AG09319 (cell line): ENCODE measurements at places on chromosomes 1 and 21.

GRCh38 chr1:156081180-156081916, 917 bp downstream of the MEX3A start:
- no peak for DNase-seq

- DNase-seq = no peak
Measured at GRCh38 chr1:34710812-34711211, 44.0 kb upstream of the GJB5 start.

DNA sequence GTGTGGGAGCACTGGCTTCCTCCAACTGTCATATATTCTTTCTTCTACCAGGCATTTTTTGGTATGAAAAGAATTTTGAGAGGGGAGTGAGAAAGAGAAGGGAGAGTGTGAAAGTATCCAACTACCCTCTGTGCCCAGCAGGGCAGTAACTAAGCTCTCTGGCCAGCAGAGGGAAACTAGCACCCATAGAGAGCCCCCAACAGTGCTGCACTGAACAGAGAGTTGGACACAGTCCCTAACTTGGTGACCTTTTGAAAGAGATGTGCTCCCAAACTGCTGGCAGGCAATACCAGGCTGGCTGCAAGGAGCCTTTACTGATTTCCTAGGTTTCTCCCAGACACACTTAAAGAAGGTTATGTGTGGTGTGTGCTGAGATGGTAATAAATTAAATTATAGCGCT, 118.8 kb upstream of the PBX1 start:
- DNase-seq = no peak

- DNase-seq = no peak
Measured at GRCh38 chr1:84585803-84586202, 11.6 kb upstream of the CTBS start.

GRCh38 chr21:37753122-37753599, 163.1 kb downstream of the KCNJ6 start:
- no peak for DNase-seq

DNA sequence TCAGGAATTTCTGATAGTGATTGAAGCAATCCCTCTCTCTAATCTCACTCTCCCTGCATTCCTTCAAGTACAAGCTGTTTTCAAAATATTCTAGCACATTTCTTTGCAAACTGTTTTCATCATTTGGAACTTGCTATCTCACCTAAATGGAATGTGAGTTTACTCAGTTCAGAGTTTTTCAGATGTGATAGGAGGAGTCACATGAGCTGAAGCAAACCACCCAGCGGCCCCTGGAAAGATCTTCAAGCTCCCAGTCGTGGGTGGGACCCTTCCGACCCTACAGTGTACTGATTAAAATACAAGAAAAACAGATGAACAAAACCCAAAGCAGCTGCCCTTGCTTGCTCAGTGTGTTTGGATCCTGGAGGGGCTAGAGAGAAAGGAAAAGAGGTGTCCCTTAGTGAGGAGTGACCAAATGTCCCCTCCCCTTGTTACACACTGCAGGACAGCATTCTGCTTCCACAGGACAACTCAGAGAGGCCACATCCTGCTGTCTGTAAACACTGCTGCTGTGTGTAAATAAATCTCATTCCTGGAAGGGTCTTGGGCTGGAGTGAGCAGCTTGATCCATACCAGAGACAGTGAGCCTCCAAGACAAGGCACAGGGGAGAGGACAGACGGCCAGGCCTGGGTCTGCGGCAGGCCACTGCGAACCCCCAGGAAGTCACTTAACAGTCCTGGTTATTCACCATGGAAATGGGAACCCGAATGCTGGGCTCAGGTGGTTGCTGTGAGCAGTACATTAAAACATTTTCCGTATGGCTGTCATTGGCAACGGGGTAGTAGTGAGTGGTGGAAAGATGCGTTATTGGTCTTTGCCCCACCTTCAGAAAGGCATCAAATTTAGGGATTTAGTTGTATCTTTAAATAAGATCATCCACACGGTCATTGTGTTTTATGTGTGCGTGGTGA, 229.2 kb downstream of the RHOU start:
- peak; percentile 25 for DNase-seq

DNA sequence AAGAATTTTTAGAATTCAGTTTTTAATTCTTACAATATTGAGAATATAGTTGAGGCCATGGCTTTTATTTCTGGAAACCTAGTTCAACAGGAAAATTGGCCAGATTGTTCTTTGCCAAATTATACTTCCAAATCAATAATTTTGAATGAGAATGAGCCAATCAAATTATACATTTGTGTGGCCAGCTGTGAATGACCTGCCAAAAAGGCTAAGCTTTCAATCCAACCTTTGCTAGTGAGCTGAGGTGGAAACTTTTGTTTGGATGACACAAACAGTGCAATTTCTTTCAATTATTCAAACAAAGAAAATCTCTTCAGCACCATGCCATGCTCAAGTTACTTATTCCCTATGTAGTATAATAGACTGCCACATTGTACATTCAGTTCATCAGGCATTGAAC, 167.8 kb downstream of the PATJ start:
- no peak for DNase-seq

- DNase-seq = peak; percentile 54
Measured at GRCh38 chr21:44958471-44959191, 18.8 kb downstream of the SLX9 start.

DNA sequence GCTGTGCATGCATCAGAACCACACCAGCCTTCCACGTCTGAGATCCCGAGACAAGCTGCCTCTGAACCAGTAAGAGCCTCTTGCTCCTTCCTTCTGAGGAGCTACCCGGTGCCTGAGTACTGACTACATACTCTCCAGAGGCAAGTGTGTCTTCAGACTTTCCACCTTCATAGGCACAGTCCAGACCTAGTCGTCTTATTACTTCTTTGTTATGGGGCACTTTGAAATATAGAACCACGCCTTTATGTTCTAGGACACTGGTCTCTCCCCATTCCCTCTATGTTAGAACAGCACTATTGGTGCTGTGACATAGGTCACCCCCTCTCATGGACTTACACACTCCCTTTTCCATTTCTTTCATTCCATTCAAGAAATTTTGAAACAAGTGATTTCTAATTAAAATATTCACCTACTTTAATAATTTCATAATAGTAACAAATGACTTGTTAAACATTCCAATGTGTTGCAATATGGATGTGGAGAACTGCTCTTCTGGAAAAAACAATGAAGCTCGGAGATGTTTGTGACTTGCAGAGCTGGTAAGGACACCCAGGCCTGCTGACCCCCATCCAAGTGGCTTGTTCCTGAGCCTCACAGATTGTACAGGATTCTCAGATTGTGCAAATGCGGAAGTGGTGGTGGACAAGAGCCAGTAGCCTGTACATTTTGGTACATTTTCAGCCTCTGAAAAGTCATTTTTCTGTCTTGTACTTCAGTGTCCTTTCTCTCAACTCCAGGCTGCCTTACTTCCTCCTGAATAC, 76.1 kb upstream of the SIPA1L2 start:
- no peak for DNase-seq

DNA sequence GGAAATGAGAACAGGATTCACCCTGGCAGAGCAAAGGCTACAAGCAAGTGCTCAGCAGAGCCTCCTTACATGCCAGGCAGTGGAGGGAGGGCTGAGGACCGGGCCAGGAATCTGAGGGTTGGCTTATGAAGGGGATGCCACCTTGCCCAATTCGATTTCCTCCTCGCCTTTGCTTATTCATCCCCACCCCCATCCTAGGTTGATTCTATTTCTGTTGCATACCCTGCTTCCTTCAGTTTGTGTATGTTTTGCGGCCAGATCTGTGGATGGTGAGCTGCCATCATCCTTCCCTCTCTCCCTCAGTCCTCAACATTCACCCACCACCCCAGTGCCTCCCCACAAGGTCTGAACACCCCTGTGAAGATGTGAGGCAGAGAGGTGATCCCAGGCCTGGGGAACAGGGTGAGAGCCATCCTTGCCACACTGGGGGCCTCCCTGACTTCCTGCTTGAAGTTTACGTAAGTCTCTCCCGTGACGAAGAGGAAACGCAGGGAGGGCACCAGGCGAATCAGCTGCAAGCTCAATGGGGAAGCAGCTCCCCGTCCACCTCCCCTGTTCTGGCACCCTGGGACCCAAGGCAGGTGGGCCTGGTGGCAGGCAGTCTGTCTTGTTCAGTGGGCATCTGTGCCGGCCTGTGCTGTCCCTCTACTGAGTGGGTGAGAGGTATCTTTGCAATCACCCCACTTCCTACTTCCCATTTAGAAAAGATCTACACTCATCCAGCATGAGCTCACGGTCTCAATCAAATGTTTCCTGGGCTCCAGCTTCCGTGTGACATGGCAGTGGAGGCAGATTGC, 50.6 kb upstream of the CNTN2 start:
- no peak for DNase-seq

DNA sequence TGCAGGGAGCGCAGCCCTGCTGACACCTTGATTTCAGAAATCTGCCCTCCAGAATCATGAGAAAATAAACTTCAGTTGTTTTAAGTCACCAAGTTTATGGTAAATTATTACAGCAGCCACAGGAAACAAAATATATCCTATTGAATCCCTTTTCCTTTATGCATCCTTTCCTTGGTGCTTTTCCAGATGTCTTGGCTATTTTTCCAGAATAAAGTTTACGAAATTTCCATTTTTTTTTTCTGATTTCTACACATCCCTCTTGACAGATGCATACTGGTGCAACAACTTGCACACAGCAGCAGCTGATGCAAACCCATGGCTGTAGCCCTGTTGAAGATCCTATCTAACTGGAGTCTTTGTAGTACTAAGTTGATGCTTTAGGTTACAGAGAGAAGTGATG, 111.1 kb upstream of the KCNE2 start:
- no peak for DNase-seq

DNA sequence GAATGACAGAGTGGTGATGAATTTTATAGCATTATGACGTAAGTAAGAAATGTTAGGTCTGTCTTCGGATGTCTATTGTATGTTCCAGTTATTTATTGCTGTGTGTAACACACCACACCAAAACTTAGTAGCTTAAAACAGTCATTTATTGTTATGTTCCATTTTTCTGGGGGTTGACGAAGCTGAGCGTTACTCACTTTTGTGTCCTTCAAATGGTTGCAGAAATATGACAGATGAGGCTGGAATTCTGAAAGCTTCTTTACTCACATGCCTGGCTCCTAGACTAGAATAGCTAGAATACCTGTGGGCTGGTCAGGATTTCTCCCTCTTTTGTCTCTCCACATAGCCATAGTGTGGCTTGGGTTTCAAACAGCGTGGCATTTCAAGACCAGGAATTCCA, 62.1 kb upstream of the S1PR1 start:
- no peak for DNase-seq

GRCh38 chr21:34986561-34987500, 62.3 kb downstream of the RUNX1 start:
- no peak for DNase-seq

- DNase-seq = no peak
Measured at GRCh38 chr1:43878854-43879253, 54.7 kb upstream of the ARTN start.

DNA sequence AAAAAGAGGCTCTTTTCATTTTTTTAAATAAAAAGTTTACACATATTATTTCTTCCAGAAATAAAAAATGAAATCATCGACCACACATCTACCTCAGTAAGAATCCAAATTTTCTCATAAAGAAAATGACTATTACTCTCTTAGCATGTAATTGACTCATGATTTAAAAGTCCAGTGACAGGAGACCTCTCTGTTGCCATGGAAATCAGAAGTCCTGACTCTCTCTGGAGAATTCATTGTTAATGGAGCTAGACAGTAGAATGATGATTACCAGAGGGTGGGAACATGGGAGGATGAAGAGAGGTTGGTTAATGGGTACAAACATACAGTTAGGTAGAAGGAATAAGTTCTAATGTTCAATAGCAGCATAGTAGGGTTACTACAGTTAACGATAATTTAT, 5.0 kb upstream of the CLCA4 start:
- no peak for DNase-seq

- no peak for DNase-seq
Measured at GRCh38 chr1:246552110-246552509, 14.0 kb downstream of the TFB2M start.

GRCh38 chr21:25385911-25386474, 221.3 kb downstream of the MRPL39 start:
- peak; percentile 37 for DNase-seq

DNA sequence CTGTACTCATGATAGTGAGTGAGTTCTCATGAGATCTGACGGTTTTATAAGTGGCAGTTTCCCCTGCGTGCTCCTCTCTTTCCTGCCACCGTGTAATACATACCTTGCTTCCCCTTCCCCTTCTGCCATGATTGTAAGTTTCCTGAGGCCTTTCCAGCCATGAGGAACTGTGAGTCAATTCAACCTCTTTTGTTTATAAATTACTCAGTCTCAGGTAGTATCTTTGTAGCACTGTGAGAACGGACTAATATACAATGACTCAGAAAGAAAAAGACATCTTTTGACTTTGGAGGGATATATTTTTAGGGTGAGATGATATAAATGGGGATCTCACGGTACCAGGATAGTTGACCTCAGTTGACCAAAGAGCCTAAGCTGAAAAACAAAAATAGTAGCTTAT, 74.7 kb upstream of the BACH1 start:
- DNase-seq = no peak

DNA sequence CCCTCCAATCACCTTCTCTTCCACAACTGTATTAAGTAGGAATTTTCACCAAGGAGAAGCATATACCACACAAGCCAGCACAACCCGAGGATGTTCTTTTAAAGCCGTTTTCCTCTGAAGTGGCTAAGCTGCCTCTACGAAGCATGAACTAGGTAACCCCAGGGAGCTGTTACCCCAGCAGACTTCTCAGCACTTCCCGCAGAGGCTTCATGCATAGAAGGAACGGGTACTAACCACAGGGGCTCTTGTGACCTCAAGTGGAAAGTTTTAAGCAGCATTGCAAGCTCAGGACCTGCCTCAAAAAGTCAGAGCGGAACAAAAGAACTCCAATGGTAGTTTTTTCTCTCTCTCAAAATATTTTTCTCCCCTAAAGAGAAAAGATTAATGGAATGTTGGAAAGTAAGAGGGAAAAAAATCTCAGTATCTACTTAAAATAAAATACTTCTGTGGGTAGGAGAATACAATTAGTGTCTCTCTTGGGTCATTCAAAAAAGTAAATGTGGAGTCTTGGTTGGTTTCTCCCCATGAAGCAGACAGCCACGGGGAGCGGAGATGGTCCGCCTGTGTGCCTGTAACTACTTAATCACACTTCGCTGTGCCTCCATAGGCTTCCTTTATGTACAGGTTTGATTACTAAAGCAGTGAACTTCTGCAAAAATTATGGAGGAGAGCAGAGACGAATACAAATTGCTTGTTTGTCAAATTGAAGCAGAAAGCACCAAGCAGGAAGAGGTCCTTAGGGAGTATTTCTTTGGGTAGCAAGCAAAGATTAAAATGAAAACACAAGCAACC, 40.9 kb downstream of the STX6 start:
- DNase-seq = no peak

DNA sequence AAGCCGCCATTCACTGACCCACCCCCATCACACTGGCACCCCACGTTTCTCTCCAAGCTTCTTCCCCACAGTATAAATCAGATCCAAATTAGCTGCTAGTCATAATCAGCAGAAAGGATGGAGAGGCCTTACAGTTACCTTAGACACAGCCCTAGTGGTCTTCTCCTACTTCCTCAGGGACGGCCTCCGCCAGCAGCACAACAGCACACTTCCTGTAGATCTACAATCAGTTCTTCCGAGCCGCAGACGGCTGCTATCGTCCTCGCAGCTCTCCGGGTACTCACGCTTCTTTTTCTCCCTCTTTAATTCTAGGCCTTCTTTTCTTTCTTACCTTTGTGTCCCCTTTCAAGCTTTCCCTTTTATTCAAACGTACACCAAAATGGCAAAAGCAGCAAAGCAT, 313.5 kb downstream of the SMYD3 start:
- DNase-seq = no peak
